ENCODE measurements at places on chromosomes 6 and 20. TPM values are rescaled to one million over a fixed set of nuclear protein-coding genes. Genes with fewer than 3 reads are reported as not detected.

CTSZ gene
- total RNA-seq = 56.9 TPM

EEF1E1 gene
- 40.6 TPM for total RNA-seq

PPP1R14C gene
- 13.8 TPM for total RNA-seq

CCM2L gene
- total RNA-seq = 0.72 TPM

PRPH2 gene
- 4.0 TPM for total RNA-seq

OR2H2 gene
- total RNA-seq = not detected

EYS gene
- total RNA-seq = not detected

ZSCAN23 gene
- not detected for total RNA-seq

ARMH2 gene
- not detected for total RNA-seq

Measured in stomach (tissue), 19 donors.